NCI-H524 (cell line): ENCODE measurements at places on chromosomes 7 and 10.
A peak's percentile ranks its signal among the peaks of the same experiment; 100 is the strongest.

- no peak for DNase-seq
Measured at GRCh38 chr10:112843623-112844022, 106.4 kb upstream of the TCF7L2 start.

- no peak for DNase-seq
Measured at GRCh38 chr7:45588466-45588865, 14.3 kb downstream of the ADCY1 start.

- no peak for DNase-seq
Measured at GRCh38 chr10:101878869-101879268, 35.3 kb upstream of the KCNIP2 start.

DNA sequence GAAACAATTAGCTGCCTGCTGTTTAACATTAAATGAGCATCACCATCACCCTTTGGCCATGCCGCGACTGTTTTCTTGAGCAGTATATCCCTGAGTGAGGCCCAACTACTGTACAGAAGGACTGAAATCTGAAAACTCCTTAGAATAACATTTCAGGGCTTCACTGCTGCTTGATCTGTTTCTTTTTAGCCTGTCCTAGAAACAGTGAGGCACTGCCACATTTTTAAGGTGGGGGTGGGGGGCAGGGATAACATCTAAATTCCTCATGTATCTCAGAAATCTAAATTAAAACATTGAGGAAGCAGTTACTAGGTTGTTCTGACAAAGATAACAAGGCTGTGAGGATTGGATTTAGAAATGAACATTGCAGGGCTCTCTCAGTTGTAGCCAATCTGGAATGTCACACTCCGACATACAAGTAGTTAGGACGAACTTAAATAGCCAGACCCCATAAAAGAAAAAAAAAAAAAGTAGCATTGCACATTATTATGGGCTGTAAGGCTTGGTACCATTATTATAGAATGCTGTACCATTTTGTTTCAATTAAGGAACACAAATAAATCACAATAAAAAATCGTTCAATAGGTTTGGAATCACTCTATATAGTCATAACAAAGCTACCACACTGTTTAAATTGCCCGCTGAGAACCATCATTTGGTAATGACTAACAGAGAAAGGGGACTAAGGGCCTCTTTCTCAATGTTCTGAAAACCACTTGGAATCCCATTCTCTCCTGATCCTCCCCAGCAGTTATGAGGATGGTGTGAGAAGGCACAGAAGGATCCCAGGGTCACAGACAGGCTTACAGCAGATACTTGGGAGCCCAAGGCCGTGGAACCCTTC is 256.1 kb downstream of the INHBA start:
- DNase-seq: no peak

DNA sequence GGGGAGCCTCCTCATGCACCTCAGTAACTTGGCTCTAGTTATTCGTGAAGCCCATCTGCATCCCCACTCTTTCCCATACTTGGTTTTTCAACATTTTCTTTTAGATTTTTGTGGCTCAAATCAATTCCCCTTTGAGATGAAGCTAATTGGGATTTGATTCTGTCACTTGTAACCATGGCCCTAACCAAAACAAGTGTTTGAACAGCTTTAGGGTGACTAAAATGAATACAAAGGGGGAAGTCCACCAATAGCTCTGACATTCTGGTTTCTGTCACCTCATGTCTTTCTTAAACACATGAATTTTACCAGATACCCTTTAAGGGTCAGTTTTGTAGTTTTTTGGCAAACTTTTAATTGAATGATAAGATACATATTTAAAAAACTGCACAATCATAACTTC is 87.0 kb downstream of the PCGF5 start:
- no peak for DNase-seq

DNA sequence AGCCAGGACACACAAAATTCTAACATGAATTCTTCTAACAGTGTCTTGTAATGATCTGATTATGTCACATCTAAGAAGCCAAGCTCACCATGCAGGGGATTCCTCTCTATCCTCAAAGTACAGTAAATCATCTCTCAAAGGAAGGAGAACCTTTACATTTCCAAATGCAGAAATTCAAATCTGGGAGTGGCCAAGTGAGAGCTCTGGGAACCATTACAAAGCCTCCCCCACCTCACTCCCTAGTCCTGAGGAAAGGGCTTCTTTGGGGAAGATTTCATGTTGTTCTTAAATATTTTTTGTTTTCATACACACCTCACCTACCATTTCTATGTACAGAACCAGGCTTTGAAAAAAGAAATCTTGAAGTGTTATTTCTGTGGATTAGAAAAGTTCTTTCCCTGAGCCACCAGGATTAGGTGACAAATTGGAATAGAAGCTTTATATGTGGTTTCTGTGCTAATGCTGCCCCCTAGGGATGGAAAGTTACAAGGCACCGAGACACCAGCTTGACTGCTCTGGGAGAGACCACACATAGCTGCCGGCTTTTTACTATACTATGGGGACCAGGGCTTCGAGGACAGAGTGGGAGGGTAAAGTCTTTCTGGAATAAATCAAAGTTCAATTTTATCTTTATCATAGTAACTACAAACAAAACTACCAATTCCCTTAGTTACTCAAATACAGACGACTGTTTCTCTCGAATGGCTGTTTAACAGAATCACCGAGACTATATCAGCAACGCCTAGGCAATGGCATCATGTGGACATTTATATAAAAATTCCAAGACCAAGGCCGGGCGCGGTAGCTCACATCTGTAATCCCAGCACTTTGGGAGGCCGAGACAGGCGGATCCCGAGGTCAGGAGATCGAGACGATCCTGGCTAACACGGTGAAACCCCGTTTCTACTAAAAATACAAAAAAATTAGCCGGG is 116.1 kb downstream of the RNF216 start:
- peak; percentile 78 for DNase-seq

DNA sequence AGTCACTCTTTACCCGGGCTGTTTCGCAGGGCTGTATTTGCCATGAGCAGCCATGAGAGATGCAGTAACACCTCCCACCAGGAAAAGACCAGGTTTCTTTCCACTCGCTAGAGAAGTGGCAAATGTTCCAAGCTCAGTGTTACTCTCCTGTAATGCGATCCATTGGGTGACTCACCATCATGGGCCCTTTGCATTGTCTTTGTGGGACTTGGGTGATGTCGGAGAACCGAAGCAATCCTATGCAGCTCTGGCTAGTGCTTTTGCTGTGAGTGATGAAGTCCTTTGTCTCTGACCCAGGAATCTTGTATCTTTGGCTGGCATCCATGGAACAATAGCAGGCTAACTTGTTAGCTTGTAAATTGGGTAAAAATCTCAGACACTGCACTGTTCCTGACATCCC is 40.0 kb downstream of the GHRHR start:
- DNase-seq: no peak

DNA sequence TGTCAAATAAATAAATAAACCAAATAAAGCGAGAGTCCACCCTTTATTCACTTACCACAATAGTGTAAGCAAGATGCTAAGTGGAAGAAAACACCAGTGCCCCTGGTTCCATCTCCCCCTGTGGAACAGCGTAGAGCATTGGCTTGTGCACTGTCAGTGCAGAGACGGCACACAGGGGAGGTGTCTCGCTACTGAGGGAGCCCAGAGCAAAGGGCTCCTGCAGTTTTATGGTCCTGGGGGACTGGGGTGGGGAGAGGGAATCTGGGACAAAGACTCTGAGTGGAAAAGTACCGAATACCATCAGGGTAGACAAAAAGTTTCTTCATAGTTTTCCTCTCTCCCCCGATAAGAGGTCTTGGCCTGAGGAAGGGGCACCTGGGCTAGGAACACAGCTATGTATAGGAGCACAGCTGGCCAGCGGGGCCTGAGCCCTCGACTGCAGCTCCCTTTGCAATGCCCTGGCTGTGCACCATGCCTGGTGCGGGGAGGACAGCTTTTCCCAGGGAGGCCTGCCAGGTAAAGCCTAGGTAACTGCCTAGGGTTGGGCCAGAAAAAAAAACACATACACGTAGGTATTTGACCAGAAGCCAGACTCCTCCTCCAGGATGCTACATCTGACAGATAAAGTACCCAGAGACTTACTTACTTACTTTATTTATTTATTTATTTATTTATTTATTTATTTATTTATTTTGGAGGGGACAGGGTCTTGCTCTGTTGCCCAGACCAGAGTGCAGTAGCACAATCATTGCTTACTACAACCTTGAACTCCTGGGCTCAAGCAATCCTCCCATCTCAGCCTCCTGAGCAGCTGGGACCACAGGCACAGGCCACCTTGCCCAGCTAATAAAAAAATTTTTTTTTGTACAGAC is 88.8 kb upstream of the KIF5B start:
- DNase-seq: no peak

DNA sequence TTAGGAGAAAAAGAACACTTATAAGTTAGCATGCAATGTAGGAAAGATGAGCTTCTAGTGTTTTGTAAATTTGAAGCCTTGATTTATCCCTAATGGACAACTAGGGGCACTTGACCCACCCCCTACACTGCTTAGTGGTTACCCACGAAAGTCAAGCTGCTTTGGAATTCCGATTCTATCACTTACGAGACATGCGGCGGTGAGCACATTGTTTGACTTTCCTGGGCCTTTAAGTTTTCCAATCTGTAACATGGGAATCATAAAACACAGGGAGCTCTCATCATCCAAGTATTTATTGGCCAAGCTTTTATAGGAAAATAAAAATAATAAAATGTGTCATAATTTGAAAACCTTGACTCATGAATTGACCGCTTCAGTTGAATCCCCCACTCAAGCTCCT is 78.7 kb upstream of the PDK4 start:
- DNase-seq: no peak

DNA sequence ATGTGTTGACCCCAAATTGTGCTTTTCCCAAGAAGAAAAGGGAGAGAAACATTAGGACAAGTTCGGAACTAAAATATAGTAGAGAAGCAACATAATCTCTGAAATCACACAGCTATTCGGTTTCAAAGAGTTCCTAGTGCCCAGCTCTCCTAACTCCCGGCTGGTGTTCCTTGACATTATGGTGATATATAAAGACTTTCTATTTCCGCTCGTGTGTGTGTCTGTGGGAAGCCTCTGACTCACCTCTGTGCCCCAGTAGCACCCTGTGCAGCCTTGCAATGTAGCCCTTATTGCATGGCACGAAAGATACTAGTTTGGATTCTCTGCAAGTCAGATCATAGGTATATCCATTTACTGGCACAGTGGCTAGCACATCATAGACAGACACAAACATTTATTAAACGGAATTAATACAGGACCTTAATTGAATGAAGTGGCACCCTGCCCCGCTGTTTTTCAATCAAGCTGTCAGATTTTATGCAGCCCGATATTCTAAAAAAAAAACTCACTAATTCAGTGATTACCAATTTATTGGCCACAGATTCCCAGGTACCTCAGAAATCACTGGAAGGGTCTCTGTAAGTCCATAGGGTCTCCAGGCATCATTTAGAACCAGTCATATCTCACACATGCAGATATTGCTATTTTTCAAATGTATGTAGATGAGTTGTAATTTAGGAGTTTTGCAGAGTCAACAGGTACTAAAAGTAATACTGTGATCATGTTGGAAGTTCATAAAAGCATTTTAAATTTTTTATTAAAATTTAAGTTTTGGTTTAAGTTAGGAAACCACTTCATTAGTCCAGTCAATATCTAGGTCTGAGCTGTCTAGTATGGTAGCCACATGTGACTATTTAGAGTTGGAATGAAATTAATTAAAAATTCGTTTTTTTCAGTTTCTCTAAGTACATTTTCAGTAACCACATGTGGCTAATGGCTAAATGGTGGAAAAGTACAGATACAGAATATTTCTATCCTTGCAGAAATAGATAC is 43.3 kb downstream of the SFTPD start:
- no peak for DNase-seq

DNA sequence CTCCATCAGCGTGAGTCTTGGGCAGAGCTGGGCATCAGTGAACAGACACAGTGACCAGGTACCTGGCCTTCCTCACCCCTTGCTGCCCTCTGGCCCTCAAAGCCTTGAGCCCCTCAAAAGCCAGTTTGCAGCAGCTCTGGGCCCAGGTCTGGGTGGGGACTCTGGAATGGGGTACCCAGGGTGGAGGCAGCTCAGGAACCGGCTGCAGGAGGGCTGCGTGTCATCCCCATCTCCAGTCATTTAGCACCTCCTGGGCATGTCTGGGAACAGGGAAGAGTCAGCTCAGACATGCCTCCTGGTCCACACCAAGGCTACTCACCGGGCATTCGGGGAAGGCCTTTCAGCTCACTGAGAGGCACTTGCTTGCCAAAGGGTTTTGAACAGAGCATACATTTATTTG is 503.3 kb downstream of the TCERG1L start:
- DNase-seq: no peak

DNA sequence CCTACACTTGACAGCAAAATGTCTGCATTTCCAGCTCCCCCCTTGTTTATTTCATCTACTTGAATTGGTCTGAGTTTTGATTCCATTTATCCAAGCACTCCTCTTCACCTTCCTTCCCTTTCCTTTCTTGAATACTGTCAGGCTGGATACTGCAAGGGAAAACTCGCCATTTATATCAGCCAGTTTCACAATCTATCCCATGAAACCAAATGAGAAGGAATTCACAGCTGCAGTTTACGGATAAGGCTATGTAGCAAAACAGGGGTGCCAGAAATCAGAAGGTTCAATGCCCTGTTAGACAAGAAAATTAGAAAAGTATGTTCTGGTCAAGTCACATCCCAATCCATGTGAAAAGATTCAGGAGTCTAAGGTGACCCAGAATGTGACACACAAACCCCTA is 28.1 kb downstream of the CCDC6 start:
- DNase-seq: no peak

- DNase-seq: no peak
Measured at GRCh38 chr7:44846816-44847508, 925 bp downstream of the H2AZ2 start.

- DNase-seq: no peak
Measured at GRCh38 chr10:44766631-44767030, 144.5 kb upstream of the TMEM72 start.

DNA sequence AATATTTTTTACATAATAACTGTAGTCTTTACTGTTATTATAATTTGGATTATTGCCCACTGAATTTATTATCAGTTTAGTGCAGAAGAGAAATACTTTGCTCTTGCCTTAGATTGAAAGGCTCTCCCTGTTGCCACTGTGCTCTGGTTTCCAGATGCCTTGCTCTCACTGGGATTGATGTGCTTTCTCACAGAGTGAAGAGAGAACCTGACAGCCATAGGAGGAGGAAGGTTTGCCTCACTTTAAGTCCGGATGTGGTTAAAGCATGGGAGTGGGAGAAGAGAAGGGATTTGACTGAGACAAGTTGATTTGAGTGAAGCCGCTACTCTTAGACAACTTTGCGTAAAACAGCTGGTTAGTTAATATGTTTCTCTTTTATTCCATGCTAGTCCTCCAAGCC is 68.2 kb upstream of the RPA3 start:
- peak; percentile 32 for DNase-seq

DNA sequence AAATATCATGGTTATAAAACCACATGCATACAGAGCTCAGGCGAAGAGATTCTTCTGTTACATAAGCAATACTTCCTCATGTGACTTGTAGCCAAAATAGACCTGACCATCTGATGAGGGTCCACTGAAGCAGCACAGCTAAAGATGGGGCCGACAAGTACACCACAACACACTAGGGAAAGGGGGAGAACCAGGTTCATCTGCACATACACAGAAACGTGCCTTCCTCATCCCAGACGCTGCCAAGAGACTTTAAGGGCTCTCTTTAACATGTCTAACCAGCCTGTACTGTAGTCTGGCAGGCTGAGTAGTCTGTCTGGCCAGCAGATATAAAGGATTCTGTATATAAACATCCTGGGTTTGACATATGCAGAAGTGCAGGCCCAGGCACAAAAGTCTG is 30.3 kb downstream of the ERCC6 start:
- DNase-seq: no peak
